ENCODE measurements at places on chromosomes 16 and 17.

DNA sequence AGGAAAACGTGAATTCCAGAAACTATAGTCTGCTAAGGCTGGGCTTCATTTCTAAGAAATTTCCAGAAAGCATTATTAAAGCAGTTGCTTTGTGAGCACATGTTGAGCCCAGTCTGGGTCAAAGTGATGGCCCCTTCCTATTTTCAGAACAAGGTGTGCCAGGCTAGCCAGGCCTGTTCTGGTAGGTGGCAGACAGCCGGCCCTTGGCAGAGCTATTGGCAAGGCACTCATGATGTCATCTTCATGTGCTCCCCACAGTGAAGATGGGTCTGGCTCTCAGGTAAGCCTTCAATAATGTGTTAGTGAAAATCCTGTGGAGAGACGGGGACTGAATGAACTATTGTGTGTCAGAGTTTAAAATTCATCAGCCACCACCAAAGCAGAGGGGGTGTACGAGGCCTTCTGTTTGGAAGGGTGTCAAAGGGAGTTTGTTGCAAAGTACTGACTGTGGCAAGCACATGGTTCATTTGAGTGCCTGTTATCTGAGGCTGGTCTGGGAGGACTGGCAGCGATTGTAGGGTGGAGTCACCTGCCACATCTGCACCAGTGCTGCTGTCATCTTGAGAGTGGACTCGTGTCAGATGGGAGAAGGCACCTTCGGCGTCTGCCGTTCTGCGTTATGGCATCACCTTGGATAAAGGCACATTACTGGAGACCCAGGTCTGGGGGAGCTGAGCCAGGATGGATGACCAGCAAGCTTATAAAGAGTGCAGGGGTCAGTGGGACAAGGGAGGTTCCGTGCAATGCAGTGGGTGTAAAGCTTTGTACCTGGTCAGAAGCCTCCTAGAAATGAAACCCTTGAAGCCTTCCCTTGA is 43.4 kb downstream of the KSR1 start:
- DNase-seq, result no peak

DNA sequence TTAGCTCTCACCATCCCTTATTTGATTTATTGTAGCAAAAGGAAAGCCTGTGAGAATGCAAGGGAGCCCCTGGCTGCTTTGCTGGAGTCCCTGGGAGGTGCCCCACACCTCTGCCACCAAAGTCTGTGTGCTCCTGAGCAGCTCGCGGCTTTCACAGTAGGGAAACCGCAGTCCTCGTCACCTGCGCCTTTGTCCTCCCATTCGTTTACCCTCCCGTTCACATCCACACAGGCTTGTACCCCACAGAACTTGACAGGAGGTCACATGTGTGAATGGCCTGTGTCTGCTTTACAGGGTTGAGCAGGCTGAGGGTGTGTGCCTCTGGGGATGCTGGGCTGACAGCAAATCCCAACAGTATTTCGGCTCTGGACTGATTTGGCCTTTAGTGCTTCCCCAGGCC is 152.5 kb downstream of the LGALS9B start:
- DNase-seq, result no peak

- no peak for DNase-seq
Observed at GRCh38 chr16:85429776-85430522, 183.2 kb upstream of the GSE1 start.

GRCh38 chr17:59149841-59150511 is 5.0 kb downstream of the SKA2 start:
- DNase-seq, result no peak

GRCh38 chr17:63446753-63447470 is 806 bp upstream of the CYB561 start:
- no peak for DNase-seq

GRCh38 chr16:29111421-29111820 is 126.6 kb downstream of the LAT start:
- no peak for DNase-seq

DNA sequence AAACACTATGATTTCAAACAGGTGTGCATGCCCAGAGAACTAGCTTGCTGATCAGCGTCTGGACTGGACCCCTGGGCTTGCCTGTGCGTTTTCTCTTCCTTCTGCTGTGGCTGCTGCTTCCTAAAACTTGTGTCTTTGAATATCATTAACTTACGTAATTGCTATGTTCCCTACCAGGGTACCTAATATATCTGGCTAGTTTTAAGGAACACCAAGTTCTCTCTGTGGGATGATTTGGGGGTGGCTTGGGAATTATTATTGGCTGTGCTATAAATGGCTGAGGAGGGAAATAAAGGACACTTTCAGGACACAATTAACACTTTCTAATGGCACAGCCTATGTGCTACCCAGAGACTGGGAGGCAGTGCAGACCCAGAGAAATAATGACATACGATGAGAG is 606.0 kb upstream of the RBFOX1 start:
- no peak for DNase-seq

DNA sequence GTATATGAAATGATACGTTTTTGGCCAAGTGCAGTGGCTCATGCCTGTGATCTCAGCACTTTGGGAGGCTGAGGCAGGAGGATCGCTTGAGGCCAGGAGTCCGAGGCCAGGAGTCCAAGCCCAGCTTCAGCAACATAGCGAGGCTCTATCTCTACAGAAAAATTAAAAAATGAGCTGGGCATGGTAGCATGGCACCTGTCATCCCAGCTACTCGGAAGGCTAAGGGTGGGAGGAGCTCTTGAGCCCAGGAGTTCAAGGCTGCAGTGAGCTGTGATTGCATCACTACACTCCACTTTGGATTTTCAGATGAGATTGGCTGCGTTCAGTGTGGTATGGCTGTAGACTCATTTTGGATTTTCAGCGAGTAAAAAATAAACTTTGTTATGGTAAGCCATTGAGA is 112.4 kb downstream of the DNAH3 start:
- DNase-seq, result no peak

DNA sequence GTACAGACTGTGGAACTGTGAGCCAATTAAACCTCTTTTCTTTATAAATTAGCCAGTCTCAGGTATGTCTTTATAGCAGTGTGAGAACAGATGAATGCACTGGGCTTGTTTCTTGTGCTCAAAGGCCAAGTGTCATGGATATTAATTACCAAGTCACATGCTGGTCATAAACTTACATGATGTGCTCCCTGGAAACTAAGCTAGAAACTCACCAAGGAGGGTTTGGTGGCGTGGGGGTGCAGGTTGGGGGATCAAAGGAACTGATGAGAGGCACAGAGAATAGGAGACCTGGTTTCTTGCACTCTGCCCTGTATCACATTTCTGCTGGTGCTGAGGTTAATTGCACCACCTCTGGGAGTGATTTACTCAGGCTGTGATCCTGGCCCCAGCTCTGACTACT is 31.2 kb upstream of the TMC5 start:
- no peak for DNase-seq

- DNase-seq, result no peak
Observed at GRCh38 chr17:49106321-49107210, 26.0 kb upstream of the B4GALNT2 start.

GRCh38 chr17:66552371-66552770 is 250.0 kb downstream of the PRKCA start:
- no peak for DNase-seq

- no peak for DNase-seq
Observed at GRCh38 chr17:40415390-40415789, 2.3 kb downstream of the TOP2A start.

GRCh38 chr17:79335456-79335855 is 260.8 kb downstream of the ENGASE start:
- DNase-seq, result no peak

DNA sequence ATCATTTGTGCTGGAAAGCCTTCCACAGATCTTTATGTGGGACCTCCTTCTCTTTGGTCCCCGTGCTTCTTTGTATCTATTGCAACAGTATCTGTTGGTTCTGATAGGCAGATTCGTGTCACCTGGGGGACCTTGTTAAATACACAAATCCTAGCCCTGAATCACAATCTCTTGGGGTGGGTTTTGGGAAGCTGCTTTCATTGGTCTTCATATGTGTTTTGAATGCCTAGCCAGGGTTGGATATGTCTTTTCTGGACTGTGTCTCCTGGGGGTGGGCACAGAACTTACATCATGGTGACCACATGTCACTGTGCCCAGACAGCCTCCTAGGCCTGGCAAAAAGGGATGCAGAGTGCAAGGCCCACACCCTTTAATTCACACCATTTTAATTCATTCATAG is 81.0 kb upstream of the HNF1B start:
- no peak for DNase-seq

DNA sequence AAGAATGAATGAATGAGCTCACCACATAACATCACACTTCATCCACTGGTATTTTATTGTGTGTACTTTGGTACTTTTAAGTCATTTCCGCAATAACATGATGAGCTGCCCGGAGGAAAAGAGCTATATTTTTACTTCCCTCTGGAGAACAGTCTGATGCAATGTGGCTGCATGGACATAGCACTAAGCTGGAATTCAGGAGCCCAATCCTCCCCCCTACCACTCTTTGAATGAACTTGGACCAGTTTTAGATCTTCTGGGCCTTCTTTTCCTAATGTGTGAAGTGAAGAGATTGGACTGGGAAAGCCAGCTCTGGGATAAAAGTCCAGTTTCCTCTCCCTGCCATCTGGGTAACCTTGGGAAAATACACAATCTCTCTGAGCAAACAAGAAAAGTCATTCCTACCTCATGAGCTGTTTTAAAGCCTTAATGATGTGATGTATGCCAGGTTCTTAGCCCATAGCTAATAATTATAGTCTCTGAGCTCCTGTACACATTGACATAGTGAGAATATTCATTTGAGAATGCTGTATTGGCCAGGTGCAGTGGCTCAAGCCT is 79.3 kb downstream of the ABCC12 start:
- no peak for DNase-seq

- DNase-seq, result no peak
Observed at GRCh38 chr16:24088767-24089166, 167.4 kb upstream of the CACNG3 start.

DNA sequence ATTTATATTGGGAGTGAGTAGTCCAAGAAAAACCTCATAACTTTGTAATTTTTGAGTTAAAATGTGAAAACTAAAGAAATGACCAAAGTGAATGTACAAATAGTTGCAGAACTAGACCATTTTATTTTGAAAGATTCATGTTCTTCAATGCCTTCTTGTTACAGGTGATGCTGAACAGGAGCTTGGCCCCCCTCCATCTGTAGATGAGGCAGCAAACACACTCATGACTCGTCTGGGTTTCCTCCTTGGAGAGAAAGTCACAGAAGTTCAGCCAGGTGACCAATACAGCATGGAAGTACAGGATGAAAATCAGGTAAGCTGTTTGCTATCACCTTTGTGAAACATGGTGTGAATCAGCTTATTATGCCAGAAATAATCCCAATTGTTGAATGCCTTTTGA is 227.8 kb downstream of the TANC2 start:
- no peak for DNase-seq

GRCh38 chr17:42494673-42495072 is 36.0 kb downstream of the ATP6V0A1 start:
- DNase-seq, result no peak

DNA sequence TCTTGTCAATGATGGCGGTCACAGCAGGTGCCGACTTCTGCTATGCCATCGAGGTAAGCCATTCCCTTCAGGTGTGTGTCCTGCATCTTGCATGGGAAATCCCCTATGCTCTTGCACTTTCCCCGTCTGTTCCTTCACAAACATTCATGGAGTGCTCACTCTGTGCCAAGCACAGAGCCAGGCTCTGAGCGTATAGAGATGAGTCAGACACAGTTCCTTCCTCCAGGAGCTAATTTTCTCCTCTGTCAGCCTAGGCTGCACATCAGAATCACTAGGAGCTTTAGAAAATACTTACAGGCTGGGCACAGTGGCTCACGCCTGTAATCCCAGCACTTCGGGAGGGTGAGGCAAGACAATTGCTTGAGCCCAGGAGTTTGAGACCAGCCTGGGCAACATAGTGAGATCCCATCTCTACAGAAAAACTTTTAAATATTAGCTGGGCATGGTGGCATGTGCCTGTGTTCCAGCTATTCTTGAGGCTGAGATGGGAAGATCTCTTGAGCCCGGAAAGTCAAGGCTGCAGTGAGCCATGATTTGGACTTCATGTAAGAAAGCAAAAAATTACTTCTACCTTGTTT is 14.1 kb downstream of the PRMT7 start:
- no peak for DNase-seq

- no peak for DNase-seq
Observed at GRCh38 chr17:32794533-32795246, 82.2 kb downstream of the MYO1D start.

DNA sequence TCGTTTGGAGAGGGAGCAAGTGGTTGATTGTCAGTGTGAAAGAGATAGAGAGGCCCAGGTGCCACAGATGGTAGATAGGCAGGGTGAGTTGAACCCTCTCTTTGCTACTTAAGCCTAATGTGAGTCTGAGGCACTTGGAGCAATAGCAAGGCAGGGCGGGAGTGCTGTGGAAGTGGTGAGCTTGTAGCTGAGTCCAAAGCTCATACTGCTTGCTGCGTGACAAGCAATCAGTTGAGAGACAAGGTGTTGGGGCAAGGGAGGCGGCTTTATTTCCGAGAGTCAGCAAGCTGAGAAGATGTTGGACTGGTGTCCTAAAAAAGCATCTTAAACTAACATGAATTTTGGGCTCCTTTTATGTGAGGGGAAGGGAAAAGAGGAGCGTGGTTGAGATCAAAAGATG is 112.9 kb upstream of the ZKSCAN2 start:
- DNase-seq, result no peak

DNA sequence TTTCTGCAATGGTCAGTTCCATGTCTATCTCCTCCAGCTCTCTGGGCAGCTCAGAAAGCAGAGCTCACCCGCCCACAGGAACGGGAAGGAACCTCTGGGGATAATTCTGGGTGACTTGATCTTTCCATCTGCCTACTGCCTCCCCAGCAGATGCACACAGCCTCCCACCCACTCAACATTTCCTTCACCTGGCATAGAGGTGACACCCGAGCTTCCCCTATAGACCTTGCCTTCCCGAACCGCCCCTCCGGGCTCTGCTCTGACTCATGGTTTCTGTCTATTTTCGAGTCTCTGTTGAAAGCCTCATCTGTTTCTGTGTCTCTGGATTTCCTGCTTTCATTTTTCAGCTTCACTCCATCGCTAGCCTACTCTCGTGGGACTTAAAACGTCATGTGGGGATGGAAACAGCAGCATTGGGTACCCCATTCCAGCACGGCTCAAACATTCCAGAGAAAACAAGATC is 11.4 kb downstream of the GGA3 start:
- peak; percentile 78 for DNase-seq

- DNase-seq, result no peak
Observed at GRCh38 chr17:8326511-8327302, 12.9 kb upstream of the ODF4 start.

- DNase-seq, result no peak
Observed at GRCh38 chr16:84728853-84729424, 29.1 kb downstream of the USP10 start.

- no peak for DNase-seq
Observed at GRCh38 chr17:5888811-5889210, 181.4 kb upstream of the WSCD1 start.

DNA sequence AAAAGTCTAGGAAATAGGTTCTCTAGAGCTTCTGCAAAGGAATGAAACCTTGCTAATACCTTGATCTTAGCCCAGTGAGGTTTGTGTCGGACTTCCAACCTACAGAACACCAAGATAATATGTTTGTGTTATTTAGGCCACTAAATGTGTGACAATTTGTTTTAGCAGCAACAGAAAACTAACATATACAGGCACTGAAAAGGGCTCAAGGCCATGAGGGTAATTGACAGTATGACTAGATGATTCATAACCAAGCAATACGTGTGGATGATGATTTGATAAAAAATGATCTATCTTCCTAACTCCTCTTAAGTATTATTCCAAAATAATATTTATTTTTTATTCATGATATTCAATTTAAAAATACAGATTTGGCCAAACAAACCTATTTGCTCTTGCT is 27.7 kb upstream of the MED13 start:
- DNase-seq, result no peak
